ENCODE measurements at places on chromosomes 6 and 20. TPM values are rescaled to one million over a fixed set of nuclear protein-coding genes. Genes with fewer than 3 reads are reported as not detected.

Gene LAMP5
- total RNA-seq: not detected

Gene PRPH2
- total RNA-seq: 0.79 TPM

Gene NKX2-2
- total RNA-seq: not detected

Gene PRR18
- total RNA-seq: not detected

Gene C6orf132
- 19.8 TPM for total RNA-seq

Gene OR2H2
- total RNA-seq: not detected

Gene PDE7B
- total RNA-seq: under 0.01 TPM

Gene MUC21
- total RNA-seq: not detected

Gene RNF182
- not detected for total RNA-seq
